Ascending aorta (tissue), 2 donors: ENCODE measurements at places on chromosomes 4 and X.

- no peak for DNase-seq
These were observed 384.5 kb downstream of the NAF1 start for GRCh38 chr4:162782096-162782777.

DNA sequence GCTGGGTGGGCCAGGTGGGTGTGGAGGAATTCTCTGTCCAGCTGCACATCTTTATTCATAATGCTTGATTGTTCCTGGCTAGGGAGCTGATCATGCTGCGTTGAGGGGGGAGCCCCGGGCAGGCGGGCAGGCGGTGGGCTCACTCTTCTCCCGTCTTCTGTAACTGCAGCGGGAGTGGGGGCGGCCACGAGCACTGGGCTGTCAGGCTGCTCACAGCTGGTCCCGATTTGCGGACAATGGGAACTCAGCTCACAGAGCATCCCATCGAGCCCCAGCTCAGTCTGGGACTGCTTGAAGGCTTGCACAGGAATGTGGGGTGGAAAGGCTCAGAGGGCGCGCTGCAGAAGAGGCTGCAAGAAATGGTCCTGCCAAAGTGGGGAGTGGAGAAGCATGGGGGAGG, 63.8 kb downstream of the EFNB1 start:
- no peak for DNase-seq

- no peak for DNase-seq
These were observed 77.1 kb downstream of the GEMIN8 start for GRCh38 chrX:13952581-13952980.

DNA sequence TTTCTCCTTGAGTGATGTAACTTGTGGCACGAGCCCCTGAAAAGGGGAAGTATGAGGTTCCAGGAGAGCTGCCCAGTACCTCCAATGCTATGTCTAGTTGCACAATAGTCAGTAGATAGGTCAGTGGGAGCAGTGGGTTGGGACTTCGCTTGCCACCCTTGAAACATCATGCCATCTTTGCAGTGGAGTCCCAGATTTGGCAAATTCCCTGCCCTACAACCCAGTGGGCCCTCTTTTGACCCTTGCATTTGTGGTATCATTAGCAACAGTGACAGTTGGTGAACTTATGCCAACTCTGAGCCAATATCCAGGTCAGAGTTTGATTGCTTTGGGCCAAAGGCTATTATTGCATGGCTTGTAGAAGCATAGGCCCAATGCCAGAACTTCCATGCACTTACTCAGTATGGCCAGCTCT, 12.3 kb downstream of the FHL1 start:
- no peak for DNase-seq

GRCh38 chrX:20718592-20719380, 452.1 kb upstream of the RPS6KA3 start:
- DNase-seq, result no peak

GRCh38 chr4:102036619-102037376, 246.3 kb downstream of the BANK1 start:
- no peak for DNase-seq

DNA sequence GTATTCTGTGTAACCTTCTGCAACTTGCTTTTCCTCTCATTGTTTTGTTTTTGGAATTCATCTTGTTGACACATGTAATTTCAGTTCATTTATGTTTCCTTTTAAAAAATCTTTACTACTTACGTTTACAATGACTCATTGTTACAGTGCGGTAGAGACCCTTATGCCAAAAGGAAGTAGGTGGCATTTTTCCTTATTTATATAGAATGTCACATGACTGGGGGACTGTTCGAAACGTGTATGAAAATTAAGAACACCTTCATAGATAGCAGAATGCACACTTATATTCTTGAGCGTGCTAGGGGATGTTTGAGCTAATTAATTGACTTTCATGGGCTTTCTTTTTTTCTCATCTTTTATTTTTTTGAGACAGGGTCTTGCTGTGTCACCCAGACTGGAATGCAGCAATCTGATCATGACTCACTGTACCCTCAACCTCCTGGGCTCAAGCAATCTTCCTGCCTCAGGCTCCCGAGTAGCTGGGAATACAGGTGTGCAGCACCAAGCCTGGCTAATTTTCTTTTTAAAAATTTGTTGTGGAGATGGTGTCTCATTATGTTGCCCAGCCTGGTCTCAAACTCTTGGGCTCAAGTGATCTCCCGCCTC, 7.3 kb downstream of the REPS2 start:
- DNase-seq, result no peak

- DNase-seq, result no peak
These were observed 187.0 kb downstream of the BMPR1B start for GRCh38 chr4:94944726-94945125.

- DNase-seq, result no peak
These were observed 74.4 kb downstream of the MTMR1 start for GRCh38 chrX:150767475-150768131.
